NCI-H2081 treated with DMSO at 0.1 percent for 48 hours (cell line): ENCODE measurements at places on chromosomes 1 and 21.

- DNase-seq: no peak
These were observed 89.4 kb downstream of the GRIK3 start for GRCh38 chr1:36944883-36945282.

DNA sequence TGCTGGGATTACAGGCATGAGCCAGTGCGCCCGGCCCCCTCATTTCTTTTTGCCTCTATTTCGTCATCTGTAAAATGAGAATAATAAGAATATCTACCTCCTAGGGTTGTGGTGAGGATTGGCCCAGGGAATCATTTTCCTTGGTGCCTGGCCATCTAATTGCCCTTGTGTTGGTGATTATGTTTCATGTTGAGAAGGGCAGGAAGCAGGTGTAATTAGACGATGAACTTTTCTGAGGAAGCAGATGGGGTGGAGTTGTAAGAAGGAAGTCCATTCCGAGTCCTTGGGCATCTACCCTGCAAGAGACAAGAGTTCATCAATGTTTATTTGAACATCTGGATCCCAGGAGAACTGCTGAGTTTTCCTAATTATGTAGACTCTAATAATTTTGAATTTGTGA, 38.7 kb upstream of the NEK2 start:
- DNase-seq: no peak

DNA sequence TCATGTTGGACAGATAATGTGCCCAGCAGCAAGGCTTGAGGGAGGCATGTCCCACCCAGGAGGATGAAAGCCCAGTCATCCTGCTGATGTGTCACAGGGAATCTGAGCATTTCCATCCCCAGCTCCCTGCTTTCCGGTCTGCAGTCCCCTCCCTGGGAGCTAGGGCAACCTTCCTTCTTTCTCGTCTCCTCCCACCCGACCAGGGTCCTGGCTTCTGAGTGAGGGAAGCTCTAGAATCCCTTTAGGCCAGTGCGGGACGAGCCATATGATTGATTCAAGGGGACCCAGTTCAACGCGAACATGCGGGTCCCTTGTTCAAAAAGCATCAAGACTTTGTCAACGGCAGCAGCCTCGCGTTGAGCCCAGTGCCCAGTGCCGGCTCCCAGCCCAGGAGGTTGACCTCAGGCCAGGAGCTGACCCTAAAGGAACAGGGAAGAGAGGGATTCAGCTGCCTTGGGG, 96.7 kb upstream of the TMPRSS2 start:
- no peak for DNase-seq

- DNase-seq: no peak
These were observed 5.9 kb downstream of the MYCBP start for GRCh38 chr1:38867208-38867607.

DNA sequence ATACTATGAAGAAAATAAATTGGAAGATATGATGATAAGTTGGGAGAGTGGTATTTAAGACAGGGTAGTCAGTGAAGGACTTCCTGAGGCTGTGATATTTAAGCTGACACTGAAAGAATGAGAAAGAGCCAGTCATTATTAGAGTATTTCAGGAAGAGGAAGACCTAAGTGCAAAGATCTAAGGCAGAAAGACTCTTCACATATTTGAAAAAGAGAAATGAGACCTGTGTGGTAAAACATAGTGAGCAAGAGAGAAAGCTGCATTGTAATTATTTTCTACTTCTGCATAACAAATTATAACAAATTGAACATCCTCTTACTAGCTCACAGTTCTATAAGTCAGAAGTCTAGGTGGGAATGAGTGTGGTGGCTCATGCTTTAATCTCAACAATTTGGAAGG, 34.6 kb upstream of the DOCK7 start:
- DNase-seq: no peak

GRCh38 chr1:181793831-181794230, 267.7 kb downstream of the ZNF648 start:
- DNase-seq: no peak

DNA sequence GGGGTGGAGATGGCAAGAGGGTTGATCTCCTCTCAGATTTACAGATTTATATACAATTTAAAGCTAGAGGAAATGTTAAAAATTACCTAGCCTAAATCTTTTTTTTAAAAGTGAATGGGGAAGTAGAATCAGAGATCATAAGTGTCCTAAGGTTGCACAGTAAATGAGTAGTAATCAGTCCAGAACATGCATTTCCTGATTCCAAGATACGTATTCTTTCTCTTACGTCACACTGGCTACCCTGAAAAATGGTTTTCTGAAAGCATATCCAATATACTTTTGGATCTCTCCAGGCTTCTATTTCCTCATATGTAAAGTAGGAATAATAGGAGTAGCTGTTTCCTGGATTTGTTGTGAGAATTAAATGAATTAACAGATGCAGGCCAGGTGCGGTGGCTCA, 11.7 kb downstream of the GADD45A start:
- DNase-seq: no peak

- DNase-seq: no peak
These were observed 1.8 kb upstream of the WNT3A start for GRCh38 chr1:228004856-228005462.

DNA sequence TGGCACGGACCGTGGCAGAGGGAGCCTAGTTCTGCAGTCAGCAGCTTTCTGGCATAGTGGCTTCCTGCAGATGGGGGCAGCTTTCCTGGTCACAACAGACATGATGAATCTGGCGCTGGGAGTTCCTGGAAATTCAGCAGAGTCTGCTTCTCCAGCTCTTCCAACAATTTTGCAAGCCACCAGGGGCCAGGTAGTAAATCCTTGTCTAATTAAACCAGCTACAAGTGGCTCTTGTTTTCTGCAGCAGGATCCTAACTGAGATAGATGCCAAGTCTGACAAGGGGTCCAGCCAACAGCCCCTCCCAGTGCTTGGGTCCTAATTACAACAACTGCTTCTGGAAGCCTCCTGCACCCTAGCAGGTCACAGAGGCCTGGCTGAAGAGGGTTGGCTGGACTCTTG, 35.8 kb downstream of the TRIM62 start:
- DNase-seq: no peak

DNA sequence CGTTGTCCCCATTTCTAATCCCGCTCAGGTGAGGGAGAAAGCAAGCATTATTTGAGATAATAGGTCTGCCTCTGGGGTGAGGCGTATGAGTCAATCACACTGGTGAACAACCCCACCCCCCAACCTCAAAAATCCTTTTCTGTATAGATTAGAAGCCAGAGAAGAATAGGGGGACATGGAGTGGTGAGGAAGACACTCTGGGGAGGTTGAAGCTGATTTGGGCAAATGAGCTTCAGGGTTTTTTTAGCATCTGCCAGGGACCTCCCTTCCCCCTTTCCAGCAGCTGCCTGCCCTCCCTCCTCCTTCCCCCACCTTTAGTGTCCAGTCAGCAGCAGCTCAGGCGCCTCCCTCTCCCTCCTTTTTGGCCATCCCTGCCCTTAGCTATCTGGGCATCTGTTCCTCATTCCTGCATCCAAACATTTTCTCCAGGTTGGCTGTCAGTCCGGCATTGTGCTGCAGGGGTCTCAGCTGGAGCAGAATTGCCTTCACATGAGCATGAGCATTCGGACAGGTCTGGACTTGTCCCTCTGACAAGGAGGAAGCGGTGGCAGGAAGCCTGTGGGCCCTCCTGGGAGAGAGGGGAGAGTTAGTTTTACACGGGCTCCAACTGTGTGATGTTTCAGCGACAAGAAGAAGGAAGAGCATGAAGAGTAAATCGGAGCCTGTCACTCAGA, 30.8 kb upstream of the PTGFRN start:
- DNase-seq: peak; percentile 59

GRCh38 chr21:41713495-41714281, 53.2 kb downstream of the RIPK4 start:
- DNase-seq: no peak

DNA sequence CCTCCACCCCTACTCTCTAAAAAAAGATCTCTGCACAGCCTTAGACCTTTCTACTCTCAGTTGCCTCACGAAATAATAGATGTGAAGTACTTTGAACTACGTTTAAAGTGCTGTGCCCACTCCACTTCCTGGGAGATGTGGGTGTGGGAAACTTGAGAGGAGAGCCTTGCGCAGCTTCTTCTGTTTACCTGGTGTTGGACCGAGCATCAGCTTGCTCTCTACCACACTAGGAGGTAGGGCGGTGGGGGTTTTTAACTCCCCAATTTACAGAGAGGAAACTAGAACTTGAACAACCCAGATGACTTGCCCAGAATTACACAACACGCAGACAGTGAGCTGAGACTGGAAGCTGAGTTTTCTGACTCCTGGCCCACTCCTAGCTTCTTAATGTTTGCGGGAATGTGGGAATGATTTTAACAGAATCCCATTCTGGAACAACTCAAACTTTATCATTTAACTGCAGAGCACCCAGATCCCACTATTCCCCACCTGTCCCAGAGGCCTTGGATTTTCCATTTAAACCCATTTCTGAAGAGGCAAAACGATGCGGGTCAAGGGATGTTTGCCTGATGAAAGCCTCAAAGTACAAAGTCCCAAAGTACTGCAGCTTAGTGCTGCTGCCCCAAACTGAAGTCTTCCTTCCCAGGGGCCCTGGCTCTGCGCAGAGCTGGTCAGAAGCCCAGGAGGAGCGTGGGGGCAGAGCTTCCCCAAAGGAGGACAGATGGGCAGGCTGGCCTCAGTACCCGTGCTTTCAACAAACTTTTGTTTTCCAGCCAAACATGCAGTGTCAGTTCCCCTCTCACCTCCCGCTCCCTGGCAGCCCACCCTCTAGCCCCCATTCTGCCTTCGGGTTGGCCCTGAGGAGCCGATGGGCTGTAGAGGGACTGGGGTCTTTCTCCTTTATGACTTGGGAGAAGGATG, 19.0 kb downstream of the BTG2 start:
- DNase-seq: no peak

GRCh38 chr1:24526940-24527542, 24.4 kb downstream of the RCAN3 start:
- no peak for DNase-seq

GRCh38 chr1:90402893-90403849, 313.9 kb downstream of the BARHL2 start:
- DNase-seq: no peak

GRCh38 chr1:210688512-210689234, 360.0 kb downstream of the HHAT start:
- no peak for DNase-seq

DNA sequence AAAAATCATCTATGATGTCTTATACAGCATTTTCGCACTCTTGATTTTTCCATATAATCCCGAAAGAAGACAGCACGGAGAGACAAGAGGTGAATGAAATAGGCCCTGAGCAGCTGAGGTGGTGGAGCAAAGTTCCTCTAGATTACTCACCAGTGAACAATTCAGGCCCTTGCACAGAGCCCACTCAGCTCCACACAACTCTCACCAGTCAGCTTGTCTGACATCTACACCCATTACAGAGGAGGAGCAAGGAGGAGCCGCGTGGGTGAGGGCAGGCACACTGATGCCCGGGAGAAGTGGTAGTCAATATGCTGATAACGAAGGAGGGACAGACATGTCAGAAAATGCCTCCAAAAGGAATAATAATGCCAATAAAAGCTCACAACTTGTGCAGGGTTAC, 59.9 kb downstream of the DNM3 start:
- no peak for DNase-seq

DNA sequence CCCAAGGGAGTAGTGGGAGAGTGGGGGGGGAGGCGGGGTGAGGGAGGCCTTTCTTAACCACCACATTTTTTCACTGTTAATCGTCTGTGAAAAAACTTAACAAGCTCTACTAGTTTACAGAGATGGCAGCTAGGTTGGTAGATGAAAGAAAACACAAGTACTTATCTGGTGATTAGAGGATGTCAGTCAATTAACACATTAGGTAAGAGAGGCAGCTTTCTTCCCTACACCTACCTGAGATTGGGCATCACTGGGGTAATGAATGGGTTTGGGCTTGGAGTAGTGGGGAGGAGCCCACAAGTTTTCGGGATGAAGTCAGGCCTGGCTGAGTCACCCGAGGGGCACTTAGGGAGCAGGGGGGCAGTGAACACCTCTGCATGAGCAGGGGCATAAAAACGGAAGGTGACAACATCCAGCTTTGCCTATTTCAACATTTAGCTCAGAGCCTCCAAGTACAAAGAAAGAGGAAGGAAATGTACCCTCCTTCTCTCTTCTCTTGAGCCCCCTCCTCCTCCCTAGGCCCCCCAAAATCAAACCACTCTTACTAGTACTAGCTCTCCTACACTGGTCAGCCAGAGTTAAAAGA, 2.5 kb downstream of the LBR start:
- DNase-seq: no peak

DNA sequence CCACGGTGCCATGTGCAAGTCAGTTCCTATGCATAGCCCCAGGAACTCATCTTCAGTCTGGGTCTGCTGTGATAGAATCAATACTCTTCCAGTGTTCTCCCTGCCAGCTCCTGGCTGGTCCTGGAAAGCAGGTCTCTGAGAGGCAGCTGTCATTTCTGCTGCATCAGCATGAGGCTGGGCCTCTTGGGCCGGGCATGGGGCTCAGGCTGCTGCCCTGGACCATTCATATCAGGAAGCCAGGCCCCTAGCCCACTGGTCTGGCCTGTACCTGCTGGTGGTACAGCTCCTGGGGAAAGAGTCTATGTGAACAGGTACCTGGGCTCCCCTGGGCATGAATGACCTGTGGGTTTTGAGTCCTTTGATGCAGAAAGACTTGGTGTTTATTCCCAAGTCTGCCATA, 173.6 kb upstream of the CSF3R start:
- DNase-seq: no peak

GRCh38 chr1:19688041-19688842, 23.6 kb downstream of the HTR6 start:
- no peak for DNase-seq
